ENCODE measurements at places on chromosomes 5 and 9. TPM values are rescaled to one million over a fixed set of nuclear protein-coding genes. Genes with fewer than 3 reads are reported as not detected.

BARX1 gene
- total RNA-seq: not detected

RNF180 gene
- 4.7 TPM for total RNA-seq

SPIN1 gene
- 45.4 TPM for total RNA-seq

THBS4 gene
- total RNA-seq: 1.4 TPM

OTULINL gene
- 0.34 TPM for total RNA-seq

CEL gene
- 0.99 TPM for total RNA-seq

TRIM7 gene
- total RNA-seq: 5.3 TPM

AFAP1L1 gene
- total RNA-seq: 274 TPM

RGMB gene
- total RNA-seq: 60.1 TPM

TTC23L gene
- total RNA-seq: 0.41 TPM

SPINK4 gene
- total RNA-seq: not detected

PCDHGA5 gene
- total RNA-seq: 2.1 TPM

NR2F1 gene
- total RNA-seq: 55.4 TPM

CCDC192 gene
- not detected for total RNA-seq

ACOT12 gene
- not detected for total RNA-seq

SLC36A2 gene
- not detected for total RNA-seq

ADAMTSL2 gene
- 0.05 TPM for total RNA-seq

GLT6D1 gene
- total RNA-seq: not detected

PCDHA13 gene
- total RNA-seq: 0.10 TPM

SLCO6A1 gene
- total RNA-seq: not detected

SCGB3A1 gene
- not detected for total RNA-seq

All from glomerular endothelial cell (primary cell).